ENCODE measurements at places on chromosomes 5 and 9.

- no peak for DNase-seq
Measured at GRCh38 chr5:140166911-140167310, 8.1 kb upstream of the CYSTM1 start.

DNA sequence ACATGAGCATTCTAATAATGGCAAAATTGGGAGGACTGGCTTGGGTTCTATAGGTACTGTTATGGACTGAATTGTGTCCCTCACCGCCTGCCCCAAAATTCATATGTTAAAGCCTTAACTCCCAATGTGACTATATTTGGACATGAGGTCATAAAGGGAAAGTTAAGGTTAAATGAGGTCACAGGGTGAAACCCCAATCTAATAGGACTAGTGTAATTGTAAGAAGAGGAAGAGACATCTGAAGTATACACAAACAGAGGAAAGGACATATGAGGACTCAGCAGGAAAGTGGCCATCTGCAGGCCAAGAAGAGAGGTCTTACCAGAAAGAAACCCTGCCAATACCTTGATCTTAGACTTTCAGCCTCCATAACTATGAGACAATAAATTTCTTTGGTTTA is 23.1 kb downstream of the RNF180 start:
- DNase-seq: no peak

DNA sequence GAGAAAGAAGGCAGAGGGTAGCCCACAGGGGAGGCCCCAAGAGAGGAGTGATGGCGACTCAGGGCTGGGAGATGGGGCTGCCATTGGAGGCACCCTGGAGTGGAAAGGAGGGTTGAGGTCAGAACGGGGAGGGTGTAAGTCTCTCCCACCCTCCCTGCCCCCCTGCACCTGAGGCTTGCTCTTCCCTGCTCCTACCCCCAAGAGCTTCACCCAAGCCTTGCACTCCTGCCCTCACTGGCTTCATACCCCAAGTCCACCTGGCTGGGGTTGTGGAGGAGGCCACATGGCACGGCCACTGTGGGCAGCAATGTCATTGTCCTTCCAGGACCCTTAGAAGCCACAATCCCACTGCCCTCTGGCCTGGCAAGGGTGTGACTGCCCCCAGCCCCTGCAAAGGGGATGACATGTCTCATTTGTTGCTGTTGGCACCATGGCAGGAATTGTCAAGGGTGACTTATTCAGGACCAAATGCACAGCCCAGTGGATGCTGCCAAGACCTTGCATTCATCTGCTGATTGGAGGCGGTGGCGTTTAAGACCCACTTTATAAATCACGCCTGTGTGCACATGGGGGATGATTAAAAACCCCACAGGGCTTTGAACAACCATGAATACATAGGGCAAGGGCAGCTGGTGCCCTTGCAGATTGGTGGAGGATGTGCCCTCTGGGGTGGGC is 47.6 kb upstream of the RNU6ATAC start:
- DNase-seq: no peak

DNA sequence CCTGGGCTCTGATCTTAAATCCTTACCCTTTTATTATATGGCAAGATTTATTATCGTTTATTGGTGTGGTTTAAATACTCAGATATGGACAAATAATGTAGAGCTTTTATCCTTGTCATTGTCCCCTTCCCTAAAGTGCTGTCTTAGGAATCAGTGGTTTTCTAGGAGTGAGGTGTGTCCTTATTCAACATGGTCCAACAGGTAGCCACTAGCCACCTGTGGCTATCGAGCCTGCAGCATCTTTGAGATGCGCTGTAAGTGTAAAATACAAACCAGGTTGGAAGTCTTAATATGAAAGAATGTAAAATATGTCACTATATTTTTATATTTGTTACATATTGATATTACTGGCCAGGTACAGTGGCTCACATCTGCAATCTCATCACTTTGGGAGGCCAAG is 82.4 kb upstream of the BASP1 start:
- no peak for DNase-seq

- no peak for DNase-seq
Measured at GRCh38 chr5:20522905-20523482, 535.0 kb upstream of the CDH18 start.

DNA sequence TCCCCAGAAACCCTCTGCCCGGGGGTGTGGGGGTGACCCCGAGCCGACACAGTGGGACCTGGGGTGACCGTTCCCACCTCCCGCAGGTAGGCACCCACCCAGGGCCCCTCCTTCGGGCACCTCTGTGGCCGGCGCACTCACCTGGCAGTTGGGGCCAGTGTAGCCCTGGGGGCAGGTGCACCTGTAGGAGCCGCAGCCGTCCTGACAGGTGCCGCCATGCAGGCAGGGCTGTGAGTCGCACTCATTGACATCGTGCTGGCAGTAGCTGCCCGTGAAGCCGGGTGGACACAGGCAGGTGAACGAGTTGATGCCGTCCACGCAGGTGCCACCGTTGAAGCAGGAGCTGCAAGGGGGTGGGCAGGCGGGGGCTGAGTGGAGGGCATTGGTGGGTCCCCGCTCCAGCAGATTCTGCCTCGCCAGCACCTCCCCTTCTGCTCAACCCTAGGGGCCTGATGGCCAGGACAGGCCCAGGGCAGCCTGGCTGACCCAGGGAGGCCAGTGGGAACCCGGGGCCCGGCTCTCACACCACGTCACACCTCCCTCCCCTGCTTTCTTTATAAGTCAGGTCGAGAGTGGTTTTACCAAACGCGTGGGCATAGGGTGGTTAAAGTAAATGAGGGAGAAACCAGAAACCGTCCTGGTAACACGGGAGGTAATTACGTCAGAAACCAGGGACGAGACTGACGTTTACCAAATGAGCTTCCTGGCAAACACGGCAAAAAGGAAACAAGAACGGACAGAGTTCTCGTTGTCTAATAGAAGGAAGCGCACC is 26.1 kb upstream of the SEC16A start:
- DNase-seq: no peak

GRCh38 chr5:144433893-144434292 is 263.2 kb downstream of the KCTD16 start:
- DNase-seq: no peak

GRCh38 chr9:72984226-72984947 is 31.5 kb upstream of the ALDH1A1 start:
- no peak for DNase-seq

GRCh38 chr5:9363026-9363425 is 182.8 kb downstream of the SEMA5A start:
- no peak for DNase-seq

GRCh38 chr5:1380011-1380817 is 35.3 kb upstream of the CLPTM1L start:
- no peak for DNase-seq

- no peak for DNase-seq
Measured at GRCh38 chr9:20227166-20227874, 395.0 kb downstream of the MLLT3 start.

DNA sequence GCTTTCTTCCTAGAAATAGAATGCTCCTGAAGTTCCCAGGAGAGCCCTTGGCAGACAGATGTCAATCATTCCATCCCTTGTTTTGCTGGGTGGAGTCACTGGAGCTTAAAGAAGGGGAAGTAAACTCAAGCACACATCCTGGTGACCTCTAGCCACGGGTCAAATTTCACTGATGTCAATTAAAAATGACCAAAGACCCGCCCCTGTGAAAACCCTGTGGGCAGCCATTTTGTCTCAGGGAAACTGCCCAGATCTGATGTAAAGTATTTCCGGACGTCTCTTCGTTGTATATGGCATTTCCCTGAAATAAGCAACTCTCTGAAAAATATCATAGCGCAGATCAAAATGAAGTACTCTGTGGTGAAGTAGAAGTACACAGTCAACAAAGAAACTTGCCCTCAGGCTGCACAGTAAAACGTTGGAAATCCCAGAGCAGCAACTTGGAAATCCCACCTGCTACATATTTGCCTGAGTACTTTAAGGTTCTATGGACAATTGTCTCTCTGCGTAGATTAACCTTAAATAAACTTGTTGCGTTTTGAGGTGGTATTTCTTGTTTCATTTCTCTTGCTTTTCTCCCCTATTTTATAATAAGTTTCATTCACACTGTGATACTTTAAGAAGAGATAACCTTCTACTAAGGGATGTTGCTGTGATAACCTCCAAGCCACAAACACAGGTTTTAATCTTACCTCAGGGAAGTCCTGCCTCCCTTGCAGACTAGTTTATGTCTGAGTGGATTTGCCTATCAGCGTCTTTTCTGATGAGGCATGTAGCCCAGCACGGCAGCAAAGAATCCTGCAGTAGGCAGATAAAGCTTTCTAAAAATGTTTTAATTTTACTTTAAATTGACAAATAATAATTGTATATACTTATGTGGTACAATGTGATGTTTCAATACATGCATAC is 60.9 kb upstream of the PIP5K1B start:
- DNase-seq: no peak

GRCh38 chr5:90889325-90889600 is 330.7 kb downstream of the ADGRV1 start:
- DNase-seq: no peak

GRCh38 chr9:37582548-37583157 is 6.5 kb upstream of the FBXO10 start:
- peak; percentile 43 for DNase-seq

- DNase-seq: no peak
Measured at GRCh38 chr5:9201761-9202160, 344.1 kb downstream of the SEMA5A start.

DNA sequence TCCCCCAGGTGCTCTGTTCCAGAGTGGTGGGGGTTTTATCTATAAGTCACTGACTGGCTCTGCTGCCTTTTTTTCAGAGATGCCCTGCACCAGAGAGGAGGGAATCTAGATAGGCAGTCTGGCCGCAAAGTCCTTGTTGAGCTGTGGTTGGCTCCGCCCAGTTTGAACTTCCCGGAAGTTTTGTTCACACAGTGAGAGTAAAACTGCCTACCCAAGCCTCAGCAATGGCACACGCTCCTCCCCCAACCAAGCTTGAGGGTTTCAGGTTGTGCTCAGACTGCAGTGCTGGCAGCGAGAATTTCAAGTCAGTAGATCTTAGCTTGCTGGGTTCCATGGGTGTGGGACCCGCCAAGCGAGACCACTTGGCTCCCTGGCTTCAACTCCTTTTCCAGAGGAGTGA is 1428.6 kb downstream of the MAT2B start:
- DNase-seq: no peak

GRCh38 chr9:34318163-34318790 is 10.8 kb downstream of the KIF24 start:
- DNase-seq: no peak

DNA sequence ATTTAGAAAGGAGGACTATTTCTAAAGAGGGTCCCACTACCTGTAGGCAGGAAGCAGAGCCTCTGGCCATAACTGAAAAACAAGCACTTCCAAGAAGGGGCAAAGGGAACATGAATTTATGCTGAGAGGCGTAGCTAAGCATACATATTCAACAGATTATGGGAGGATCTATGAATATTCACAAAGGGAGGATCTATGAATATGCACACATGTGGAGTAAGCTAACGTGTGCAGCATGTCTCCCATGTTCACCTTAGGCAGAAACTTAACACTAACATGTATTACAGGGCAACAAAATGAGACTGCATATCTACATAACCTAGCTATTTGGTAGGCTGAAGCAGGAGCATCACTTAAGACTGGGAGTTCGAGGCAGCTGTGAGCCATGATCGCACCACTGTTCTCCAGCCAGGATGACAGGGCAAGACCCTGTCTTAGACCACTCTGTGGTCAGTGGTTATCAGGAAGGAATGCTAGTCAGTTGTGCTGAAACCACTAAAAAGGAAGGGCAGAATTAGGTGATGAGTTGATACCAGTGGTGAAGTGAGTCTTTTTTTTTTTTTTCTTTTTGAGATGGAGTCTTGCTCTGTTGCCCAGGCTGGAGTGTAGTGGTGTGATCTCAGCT is 20.8 kb downstream of the FXN start:
- no peak for DNase-seq

- no peak for DNase-seq
Measured at GRCh38 chr5:170523142-170523551, 19.3 kb downstream of the KCNIP1 start.

DNA sequence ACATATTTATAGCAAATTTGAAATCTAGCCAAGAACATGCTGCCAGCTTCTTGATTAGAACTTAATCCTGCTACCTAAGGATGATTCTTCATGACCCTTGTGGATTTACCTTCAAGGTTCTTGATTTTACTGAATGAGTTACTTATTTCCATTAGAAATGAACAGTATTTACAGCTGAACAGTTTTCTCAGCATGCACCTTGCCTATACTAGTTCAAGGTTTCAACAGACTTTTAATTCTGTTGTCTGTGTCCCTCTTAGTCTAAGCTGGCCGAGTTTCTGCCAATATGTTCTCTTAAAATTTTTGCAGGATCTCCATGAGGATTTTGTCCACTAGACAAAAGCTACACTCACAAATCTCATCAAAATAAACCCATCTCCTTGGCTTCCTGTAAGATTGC is 188.8 kb upstream of the ST8SIA4 start:
- no peak for DNase-seq

GRCh38 chr5:2634399-2635176 is 116.9 kb downstream of the IRX2 start:
- DNase-seq: no peak

GRCh38 chr5:149782018-149782894 is 52.1 kb downstream of the PPARGC1B start:
- no peak for DNase-seq

DNA sequence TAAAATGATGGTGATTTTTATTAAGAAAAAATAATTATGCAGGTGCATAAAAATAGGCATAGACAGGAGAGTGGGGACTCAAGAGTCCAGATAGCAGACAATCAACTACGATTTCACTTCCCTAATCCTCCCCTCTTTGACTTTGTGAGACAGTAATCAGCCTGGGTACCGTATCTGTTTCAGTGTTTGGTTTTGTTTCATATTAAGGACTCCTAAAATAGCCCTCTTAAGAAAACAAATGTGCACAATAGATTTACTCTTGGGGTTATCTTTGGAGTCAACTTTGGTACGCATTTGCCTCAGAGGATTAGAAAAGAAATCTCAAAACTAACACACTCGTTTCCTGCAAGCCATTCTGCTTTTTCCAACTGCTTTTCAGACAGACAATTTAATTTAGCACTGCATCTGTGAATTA is 96.3 kb downstream of the ZNF608 start:
- DNase-seq: no peak

GRCh38 chr5:173327948-173328843 is at the start of gene STC2:
TSS of gene STC2 (minus strand) at chr5:173328414. CDS start at chr5:173328193, 221 bp downstream.
- DNase-seq: peak; percentile 80
